ENCODE measurements at places on chromosomes 3 and 15.
A peak's percentile ranks its signal among the peaks of the same experiment; 100 is the strongest.

DNA sequence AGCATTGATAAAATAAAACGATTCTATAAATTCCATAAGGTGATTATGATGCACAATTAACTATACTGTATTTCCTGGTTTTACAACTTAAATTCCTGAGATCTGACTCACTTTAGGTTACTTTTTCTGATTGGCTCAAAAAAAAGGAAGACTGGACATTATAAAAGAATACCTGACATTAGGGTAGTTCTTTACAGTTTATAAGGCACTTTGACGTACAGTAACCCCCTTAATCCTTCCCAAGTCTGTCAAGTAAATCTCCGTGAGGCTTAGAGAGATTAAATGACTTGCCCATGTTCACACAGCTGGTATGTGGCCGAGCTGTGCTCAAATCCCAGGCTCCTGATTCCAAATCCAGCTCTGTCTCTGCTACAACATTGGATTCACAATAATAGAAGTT is 1.0 kb upstream of the SLTM start:
- DNase-seq = no peak

DNA sequence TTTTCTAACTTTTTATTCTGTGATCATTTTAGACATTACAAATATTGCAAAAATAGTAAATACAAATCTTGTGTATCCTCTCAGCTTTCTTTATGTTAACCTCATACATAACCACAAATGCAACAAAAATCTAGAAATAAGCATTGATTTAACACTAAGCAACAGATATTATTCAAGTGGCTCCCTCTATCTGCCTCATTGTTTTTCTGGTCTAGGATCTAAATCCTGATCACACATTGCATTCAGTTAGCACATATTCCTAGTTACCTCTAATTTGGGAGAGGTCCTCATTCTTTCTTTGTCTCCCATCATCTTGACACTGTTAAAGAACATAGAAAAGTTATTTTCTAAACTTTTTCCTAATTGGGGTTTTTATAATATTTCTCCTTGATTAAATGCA is 1126.0 kb downstream of the ROBO2 start:
- no peak for DNase-seq

- no peak for DNase-seq
Measured at GRCh38 chr15:20344601-20345400, 196.8 kb downstream of the GOLGA6L6 start.

GRCh38 chr15:100918690-100919480 is at the start of gene LRRK1:
Gene LRRK1, plus strand, starts transcription at chr15:100919357. Its CDS starts 5,276 bp downstream, at chr15:100924633.
- DNase-seq = peak; percentile 27

DNA sequence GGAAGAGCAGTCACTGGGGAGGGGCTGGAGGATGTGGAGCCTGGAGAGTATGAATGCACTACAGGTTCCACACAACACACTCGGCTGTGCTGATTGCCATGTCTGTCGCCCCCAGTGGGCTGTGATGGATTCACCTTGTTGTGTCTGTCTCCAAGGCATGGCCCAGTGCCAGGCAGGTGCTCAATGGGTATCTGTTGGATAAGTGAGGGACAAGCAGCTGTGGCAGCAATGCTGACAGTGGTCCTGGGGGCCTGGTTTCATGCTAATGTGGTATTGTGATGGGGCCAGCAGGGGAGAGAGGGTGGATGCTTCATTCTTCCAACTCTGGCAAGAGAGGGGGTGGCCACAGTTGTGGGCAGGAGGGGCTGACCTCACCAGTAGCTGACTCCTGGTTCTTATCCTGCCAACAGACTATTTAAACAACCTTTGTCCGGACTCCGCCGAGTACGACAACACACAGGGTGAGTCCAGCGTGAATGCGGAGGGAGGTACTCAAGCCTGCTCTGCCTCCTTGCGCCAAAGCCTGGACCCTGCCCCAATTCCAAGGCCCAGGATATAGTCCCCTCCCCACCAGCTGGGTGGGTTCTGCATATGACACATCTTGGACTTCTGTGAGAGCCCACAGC is 47.3 kb upstream of the NR2C2 start:
- no peak for DNase-seq

DNA sequence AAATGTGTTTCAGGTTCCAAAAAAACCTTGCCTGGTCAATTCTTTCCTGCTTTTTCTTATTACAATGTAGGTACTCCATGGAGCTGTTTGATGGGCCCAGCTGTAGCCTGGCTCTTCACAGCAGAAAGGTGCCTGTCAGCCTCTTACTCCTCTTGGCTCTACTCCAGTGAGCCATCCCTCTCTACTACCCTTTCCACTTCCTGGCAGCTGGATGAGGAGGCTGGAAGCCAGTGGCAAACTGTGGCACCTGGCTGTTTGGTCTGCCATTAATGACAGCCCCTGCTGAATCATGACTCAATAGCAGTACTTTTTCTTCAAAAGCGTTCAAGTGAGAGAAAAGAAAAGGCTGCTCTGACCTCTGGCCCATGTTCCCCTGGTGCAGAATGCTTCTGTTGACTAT is 618.1 kb downstream of the PYDC2 start:
- DNase-seq = no peak

- DNase-seq = no peak
Measured at GRCh38 chr3:61828184-61828874, 267.0 kb downstream of the PTPRG start.

GRCh38 chr3:44992555-44993470 is 16.8 kb downstream of the EXOSC7 start:
- DNase-seq = no peak

- no peak for DNase-seq
Measured at GRCh38 chr15:28861031-28861534, 12.6 kb upstream of the GOLGA6L7 start.

- no peak for DNase-seq
Measured at GRCh38 chr15:41116962-41117252, 827 bp upstream of the INO80 start.

DNA sequence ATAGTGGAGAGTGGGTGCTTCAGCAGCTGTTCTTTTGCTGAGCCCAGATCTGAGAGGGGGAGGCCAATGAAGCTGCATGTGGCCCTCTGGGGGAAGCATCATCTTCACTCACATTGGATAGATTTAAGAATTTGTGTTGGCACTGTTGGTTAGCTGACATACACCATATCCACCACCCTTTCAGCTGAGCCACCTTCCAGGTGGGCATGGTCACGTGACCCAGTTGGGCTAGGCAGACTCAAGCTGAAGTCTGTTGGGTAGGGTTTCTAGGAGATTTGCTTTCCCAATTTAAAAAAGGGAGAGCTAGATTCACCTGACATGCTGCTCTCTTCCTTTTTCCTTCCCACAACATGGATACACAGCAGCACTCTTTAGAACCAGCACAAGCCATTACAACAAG is 311.0 kb downstream of the CHST2 start:
- DNase-seq = no peak

DNA sequence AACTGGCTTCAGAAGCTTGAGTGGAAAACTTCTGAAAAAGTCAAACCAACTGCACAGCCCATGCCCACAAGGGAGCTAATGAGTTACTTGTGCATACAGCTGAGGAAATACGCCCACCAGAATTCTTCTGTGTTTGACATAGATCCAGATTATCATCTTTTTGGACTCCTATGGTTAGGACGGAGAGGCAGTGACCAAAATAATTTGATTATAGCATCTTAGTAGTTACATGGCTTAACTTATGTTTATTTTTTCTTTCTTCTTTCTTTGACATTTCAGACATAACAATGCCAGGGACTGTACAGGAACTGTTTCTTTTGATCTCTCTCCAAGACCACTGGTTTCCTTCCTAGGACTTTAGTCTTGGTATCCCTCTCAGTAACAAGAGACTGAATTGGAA is 246.1 kb upstream of the RASGRP1 start:
- DNase-seq = no peak

- DNase-seq = no peak
Measured at GRCh38 chr15:49678655-49679054, 57.8 kb downstream of the DTWD1 start.

- no peak for DNase-seq
Measured at GRCh38 chr3:141482245-141482922, 4.4 kb upstream of the RASA2 start.

DNA sequence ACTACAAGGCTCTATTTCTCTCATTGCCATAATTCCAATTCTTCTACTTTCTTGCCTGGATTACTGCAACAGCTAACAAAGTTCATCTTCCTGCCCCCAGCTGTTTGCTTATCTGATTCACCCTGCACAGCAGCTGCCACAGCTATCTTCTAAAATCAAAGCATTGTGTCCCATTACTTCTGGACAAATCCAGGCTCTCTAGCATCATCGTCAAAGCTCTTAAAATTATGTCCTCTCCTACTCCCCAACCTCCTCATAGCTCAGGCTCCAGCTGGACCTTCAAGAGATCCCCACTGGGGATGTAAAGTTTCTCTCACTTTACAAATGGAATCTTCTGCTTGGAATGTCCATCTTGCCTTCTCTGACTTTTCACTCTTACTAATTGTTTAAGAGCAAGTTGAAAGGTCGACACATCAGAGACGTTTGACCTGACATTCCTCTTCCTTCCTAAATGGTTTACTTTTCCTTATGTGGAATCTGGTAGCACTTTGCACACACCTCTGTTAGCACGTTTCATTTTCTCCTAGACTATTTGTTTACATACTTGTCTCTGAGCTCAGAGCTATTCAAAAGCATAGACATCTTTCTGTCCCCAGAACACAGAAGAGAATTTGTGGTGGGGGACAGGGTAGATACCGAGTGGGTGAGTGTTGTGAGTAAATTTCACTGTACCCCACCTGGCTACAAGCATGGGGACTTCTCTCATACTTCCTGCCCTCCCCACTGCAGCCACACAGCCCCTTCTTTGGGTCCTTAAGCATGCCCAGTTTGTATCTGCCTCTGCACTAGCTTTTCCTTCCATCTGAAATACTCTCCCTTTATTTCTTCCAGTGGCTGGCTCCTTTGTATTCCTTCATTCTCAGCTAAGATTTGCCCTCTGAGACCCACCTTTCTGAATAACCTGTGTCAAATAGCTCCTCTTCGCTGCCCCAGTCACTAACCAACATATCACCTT is 77.9 kb downstream of the SERPINI1 start:
- no peak for DNase-seq
